ENCODE measurements at places on chromosomes 12 and 14.

DNA sequence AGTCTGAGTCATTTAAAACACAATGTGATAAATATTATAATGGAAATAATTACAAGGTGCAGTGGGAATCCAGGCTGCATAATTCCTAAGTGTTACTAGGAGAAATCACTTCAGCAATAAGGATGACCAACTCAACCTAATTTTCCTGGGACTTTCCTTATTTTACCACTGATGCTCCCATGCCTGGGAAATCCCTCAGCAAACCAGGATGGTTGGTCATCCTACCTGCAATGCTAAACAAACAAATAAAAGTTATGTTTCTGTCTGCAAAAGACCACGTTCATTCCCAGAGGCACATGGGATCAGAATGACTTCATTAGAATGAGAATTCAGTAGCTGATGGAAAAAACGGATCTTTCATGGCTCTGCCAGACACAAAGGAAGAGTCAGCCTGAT is 130.8 kb upstream of the RAP1B start:
- DNase-seq, result no peak

- DNase-seq, result no peak
These were observed 3.7 kb downstream of the KMT5A start for GRCh38 chr12:123387508-123388176.

DNA sequence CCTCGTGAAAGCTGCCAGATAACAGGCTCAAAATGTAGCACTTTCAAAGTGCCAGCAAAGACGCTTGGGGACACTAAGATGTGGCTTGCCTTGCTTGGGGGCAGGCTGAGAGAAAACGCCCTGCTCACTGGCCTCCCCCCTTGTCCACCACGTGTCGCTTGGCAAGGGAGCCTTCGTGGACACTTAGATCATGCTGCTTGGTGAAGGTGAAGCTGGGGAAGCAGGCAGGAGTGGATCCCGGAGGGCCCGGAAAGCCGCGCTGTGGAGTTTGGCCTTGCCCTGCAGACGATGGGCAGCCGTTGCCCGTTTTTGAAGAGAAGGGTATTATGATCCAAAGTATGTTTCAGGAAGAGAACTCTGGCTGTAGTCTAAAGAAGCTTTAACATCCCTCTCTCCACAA is 53.4 kb upstream of the BDKRB2 start:
- DNase-seq, result no peak

- DNase-seq, result no peak
These were observed 21.6 kb downstream of the EXOC5 start for GRCh38 chr14:57246933-57247657.

GRCh38 chr12:6768990-6769389 is 2.8 kb downstream of the PTMS start:
- DNase-seq, result no peak

- no peak for DNase-seq
These were observed 12.4 kb upstream of the ARF6 start for GRCh38 chr14:49880267-49881064.

DNA sequence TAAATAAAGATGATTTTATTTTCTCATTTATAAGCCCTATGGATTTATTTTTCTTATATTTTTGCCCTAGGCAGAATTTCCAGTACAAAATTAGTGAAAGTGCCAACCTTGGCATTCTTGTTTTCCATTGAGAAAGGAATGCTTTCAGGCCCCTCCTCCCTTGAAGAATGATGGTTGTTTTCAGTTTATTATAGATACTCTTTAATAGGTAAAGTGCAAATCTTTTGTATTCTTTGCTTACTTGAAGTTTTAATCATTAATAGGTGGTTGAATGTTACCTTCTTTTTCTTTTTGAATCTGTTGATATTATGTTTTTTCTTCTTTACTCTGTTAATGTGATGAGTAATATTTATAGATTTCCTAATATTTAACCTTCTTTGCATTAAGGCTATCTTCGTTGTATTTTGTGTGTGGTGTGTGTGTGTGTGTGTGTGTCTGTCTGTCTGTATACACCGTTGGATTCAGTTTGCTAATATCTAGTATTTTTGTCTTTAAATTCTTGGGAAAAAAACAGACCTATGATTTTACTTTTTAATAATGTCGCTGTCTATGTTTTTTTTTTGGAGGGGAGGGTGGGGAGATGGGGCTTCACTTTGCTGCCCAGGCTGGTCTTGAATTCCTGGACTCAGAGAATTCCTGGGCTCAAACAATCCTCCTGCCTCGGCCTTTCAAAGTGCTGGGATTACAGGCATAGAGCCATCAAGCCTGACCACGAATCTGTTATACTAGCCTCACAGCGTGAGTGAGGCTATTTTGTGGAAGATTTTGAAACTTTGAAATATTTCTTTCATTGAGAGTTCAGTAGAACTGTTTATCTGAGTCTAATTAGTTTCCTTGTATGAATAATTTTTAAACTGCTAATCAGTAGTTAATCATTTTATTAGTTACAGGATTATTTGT is 13.5 kb downstream of the SRGAP1 start:
- no peak for DNase-seq

DNA sequence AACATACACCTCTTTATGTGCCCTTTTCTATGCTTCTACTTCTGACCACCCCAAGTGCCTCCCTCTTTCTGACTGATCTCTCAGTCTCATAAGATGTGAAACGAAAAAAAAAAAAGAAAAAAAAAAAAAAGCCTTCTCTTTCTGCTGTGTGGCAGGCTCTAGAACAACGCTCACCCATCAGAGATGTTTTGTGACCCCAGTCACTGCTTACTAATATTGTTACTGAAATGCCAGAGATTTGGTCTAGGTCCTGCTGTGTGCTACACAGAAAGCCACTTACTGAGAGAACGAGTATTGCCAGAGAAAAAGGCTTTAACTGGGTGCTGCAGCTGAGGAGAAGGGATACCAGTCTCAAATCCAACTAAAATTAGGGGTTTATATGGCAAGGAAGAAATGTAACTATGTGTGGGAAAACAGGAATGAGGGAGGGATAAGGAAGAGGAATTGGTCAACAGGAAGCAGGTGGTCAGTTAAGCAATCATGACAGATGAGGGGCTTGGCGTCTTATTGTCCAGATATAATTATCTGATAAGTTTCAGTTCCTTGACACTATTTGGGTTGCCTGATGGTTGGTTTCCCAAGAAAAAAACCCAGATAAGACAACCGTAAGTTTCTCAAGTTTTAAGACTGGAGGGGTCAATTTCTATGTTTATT is 149.0 kb downstream of the NAV3 start:
- DNase-seq, result no peak

- no peak for DNase-seq
These were observed 13.8 kb downstream of the NGDN start for GRCh38 chr14:23483236-23483854.

DNA sequence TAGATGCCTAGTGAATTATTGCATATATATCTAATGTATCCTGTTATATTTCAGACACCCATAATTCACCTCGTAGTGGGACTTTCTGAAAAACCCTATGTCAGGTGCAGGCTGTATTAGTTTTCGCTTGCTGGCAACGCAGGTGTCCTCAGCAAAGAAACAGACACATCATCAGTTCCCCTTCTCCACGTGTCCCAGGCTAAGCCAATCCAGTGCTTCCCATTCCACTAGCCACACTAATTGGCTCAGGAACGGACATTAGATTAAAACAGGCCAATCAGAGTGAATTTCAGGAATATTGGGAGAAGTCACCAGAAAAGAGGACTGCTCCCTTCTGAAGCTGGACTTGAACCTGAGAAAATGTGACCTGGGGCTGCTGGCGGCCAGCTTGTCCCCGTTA is 151.3 kb downstream of the PTPN11 start:
- DNase-seq, result no peak

- no peak for DNase-seq
These were observed 332.0 kb downstream of the CACNA1C start for GRCh38 chr12:2384533-2385351.

- DNase-seq, result no peak
These were observed 135.4 kb downstream of the UNC79 start for GRCh38 chr14:93566065-93566693.

- no peak for DNase-seq
These were observed 1662.6 kb upstream of the SEL1L start for GRCh38 chr14:83196236-83196635.
